Inflammatory macrophage treated with lipopolysaccharide for 1 hour (primary cell): ENCODE measurements at places on chromosomes 5 and 9.

- no peak for DNase-seq
Observed at GRCh38 chr5:87404359-87404758, 8.4 kb downstream of the CCNH start.

DNA sequence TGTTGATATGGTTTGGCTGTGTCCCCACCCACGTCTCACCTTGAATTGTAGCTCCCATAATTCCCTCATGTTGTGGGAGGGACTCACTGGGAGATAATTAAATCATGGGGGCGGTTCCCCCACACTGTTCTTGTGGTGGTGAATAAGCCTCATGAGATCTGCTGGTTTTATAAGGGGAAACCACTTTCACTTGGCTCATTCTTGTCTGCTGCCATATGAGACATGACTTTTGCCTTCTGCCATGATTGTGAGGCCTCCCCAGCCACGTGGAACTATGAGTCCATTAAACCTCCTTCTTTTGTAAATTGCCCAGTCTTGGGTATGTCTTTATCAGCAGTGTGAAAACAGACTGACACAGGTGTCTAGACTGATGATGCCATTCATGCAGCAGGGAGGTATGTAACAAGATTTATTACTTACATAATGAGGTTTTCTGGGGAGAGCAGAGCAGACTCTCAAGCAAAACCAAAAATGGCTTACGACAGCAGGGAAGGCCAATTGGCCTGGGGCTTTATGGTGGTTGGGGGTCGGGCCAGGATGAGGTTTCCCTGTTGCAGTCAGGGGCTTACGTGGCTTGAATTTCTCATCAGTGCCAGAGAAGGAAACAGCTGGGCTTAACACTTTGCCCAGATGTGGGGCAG is 9.5 kb upstream of the COMMD10 start:
- DNase-seq = no peak

DNA sequence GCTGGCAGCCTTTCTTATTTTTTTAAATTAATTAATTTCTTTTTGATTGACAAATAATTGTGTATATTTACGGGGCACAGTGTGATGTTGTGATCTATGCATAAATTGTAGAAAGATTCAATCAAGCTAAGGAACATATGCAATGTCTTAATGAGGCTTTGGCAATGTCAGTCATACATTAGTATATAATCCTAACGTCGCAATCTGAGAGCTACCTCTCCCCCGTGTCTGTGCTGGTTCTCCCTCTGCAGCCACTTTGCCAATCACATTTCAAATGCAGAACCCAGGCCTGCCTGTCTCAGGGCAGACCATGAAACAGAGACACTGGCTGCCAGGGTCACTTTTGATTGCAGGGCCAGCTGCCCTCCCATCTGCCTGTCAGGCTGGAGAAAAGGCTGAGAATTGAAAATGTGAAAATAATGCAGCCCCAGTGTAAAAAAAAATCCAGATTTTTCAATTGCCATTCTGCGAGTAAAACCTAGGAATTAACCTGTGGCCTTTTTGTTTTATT is 56.3 kb downstream of the SLC24A2 start:
- DNase-seq = no peak

DNA sequence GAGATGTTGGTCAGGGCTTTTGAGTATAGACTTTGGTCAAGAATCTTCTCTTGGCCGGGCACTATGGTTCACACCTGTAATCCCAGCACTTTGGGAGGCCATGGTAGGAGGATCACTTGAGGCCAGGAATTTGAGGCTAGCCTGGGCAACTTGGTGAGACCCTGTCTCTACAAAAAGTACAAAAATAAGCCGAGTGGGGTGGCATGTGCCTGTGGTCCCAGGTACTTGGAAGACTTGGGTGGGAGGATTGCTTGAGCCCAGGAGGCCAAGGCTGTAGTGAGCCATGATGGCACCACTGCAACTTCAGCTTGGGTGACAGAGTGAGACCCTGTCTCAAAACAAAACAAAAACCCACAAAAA is 57.5 kb downstream of the ACER2 start:
- DNase-seq = no peak

- DNase-seq = no peak
Observed at GRCh38 chr5:102797322-102797884, 42.3 kb downstream of the PAM start.

GRCh38 chr9:95588724-95589588 is 72.2 kb upstream of the PTCH1 start:
- no peak for DNase-seq

DNA sequence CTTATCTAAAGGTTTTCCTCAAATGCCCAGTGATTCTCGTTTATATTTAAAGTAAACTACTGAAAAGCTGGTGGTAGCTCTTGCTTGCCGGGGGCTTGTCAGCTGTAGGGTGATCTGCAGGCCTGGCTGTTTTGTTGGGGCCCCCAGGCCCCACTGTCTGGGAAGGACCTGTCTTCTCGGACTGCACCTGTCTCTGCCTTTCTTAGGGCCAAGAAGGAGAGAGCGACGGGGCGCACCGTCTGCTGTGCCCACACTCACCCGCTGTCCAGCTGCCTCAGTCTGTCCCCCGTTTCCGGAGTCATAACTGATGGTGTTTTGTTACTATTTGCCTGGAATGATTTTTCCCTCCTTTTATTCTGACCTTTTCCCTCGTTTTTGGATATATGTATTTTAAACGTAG is 94.1 kb upstream of the CACNA1B start:
- no peak for DNase-seq

- DNase-seq = no peak
Observed at GRCh38 chr5:131608597-131608996, 26.4 kb downstream of the RAPGEF6 start.

DNA sequence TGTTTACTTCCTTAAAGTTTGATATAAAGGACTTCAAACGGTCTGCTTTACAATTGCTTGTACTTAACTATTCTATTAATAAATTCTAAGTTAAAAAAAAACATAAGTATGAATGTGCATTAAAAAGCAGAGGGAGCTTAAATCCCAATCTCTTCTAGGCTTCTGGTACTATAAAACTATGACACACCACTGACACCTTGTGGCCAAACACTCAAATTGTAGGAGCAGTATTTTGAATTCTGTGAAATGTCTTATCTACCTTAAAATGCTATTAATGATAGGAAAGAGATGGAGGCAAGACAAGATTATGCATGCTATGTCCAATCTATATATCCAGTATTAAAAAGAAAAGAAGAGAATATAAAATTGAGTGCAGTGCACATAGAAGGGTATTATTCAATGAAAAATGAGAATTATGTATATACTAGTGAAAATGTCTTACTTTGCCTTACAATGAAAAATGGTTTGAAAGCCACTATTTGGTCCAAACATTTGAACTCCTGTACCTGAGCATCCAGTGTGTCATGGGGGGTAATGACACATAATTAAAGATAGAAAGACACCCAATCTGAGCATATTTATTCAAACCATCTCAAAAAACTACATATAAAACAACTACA is 87.6 kb downstream of the ERP44 start:
- DNase-seq = peak; percentile 41

DNA sequence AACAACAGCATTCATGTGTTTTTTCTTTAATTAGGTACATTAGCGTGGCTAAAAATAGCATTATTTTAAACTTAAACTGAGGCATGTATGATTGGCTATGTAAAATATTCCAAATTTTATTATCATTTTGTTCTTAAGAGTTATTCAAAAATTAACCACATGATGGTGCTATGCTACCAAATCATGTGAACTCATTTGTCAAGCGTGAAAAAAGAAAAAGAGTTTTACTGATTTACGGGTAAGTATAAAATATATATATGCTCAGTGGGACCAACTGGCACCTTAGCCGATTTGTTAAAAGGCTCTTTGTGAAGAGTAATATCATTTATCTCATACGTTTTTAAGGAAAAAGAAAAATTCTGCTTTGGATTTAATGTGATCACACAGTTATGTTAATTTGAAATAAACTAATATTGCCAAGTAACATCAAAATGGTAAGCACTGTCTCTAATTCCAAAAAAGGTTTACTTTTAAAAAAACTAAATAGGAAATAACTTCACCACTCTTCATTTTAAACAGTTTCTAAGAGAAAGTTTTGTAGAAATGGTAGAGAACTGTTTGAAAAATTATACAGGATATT is 1042.3 kb downstream of the CDH12 start:
- DNase-seq = peak; percentile 26

- DNase-seq = no peak
Observed at GRCh38 chr5:160524827-160525226, 103.2 kb downstream of the PTTG1 start.

- DNase-seq = no peak
Observed at GRCh38 chr5:164500856-164501255, 995.4 kb downstream of the MAT2B start.

- no peak for DNase-seq
Observed at GRCh38 chr9:131633491-131634031, 88.2 kb downstream of the PRRT1B start.

DNA sequence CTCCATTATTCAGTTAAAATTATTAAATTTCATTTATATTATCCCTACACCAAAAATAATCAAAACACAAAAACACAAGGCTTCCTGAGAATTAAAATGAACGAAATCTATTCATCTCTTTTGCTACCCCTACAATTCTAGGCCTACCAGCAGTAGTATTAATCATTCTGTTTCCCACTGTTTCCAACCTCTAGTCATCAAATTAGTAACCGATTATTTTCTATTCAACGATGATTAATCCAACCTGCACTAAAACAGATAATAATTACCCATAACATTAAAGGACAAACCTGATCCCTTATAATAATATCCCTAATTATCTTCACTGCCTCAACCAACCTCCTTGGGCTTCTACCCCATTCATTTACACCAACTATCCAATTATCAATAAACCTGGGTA is 86.0 kb downstream of the INSL6 start:
- DNase-seq = no peak

DNA sequence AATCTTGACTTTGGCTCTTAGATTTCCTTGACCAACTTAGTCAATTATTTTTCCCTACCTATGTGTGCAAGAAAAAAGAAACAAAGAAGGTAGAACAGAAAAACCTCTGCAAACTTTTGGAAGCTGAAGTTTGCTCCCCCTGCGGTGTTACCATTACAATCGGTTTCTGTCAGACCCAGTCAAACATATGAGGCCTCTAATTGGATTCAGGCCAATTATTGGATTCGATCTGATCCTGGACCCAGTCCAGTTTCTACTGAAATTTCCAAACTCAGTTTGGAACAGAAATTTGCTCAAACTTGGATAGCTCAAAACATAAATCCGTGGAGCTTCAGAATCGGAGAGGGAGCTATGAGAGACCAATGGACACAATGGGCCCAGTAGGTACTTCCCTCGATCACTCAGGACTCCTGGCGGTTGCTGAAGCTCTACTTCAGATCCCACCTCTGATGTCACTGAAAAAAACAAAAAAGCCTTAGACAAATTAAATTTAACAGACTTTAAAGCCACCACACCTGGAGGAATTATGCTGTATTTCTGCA is 523.9 kb downstream of the DMRTA1 start:
- no peak for DNase-seq

- no peak for DNase-seq
Observed at GRCh38 chr9:20462410-20462809, 159.9 kb downstream of the MLLT3 start.

GRCh38 chr5:110686270-110686669 is 40.2 kb downstream of the TMEM232 start:
- no peak for DNase-seq

DNA sequence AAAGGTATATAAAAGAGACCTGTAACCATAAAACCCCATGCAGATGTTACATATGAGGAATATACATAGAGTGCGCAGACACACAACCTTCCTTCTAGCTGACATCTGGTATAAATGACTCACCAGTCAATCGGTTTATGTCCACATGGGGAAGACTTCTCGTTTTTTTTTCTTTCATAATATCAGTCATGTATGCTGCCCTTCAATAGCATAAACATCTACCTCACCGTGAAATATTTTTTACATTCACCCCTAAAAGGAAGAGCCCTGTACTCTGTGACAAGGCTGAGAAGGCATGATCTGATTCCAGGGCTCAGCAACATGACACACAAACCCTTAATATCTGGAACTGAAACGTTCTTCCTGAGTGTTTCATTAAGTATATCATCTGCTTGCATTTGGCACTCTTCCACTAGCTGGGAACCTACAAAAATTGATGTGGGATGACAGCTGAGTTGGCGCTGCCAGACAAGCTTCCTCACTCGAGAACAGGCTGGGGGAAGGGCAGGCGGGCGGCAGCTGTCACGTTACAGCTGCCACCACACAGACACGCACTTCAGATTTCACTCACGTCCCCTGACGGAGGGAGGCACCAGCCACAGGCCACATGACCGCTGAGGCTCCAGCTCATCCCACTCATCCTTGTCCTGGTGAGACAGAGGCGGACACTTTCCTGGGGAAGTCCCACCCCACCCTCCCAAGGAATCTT is 74.2 kb downstream of the SHB start:
- peak; percentile 95 for DNase-seq

DNA sequence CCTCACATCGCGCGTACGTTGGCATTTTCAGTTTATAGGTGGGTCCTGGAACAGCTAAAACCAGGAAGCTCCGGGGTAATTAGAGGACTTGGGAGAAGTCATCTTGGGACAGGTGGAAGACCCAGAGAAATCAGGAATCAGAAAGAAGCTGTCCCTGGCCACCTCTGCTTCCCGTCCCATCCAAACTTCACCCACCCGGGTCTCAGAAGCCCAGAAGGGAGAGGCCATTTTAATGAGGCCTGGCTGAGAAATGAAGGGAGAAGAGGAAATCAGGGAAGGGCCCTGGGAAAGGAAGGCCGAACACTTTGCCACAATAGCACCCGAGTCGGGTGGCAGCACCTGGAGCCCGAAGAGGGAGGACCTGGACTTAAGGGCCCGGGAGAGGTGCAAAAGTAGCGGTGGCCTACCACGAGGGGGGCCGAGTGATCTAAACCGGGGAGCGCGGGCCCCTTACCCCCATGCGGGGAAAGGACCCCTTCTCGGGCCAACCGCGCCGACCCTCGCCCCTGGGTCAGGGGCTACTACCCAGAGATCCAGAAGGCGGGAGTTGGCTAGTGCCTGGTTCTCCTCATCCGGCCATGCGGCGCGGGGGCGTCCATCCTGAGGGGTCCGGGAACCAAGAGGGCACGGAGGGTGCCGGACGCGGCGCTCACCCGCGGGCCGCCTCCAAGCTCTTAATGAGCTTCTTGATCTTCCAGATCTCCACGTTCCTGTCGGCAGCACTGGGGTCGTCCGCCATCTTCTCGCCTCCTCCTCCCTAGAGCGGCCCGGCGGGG is 668 bp downstream of the ETF1 start:
- DNase-seq = no peak

- no peak for DNase-seq
Observed at GRCh38 chr5:132646583-132647266, 11.2 kb upstream of the IL13 start.

- DNase-seq = no peak
Observed at GRCh38 chr5:33035851-33036527, 324.9 kb downstream of the NPR3 start.

GRCh38 chr9:110502842-110503241 is 76.7 kb downstream of the SVEP1 start:
- DNase-seq = no peak

DNA sequence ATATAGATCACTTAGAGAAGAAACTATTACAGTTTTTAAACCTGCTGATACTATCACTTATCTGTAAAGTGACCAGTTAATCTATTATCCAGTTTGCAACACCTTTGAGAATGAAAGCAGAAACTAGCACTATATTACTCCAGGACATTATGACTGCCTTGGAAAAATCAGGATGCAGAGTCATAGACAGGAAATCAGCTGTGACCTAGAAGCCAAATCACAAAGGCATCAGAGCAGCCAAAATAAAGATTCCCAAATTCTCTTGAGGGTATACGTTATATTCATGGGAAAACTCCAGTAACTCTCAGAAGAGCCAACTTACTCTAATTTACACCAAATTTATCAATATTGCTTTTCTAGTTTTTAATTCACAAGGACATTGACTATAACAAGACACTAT is 49.9 kb downstream of the CDO1 start:
- no peak for DNase-seq

GRCh38 chr5:128736553-128736952 is 198.5 kb upstream of the FBN2 start:
- no peak for DNase-seq
